ENCODE measurements at places on chromosomes 7 and 10.

DNA sequence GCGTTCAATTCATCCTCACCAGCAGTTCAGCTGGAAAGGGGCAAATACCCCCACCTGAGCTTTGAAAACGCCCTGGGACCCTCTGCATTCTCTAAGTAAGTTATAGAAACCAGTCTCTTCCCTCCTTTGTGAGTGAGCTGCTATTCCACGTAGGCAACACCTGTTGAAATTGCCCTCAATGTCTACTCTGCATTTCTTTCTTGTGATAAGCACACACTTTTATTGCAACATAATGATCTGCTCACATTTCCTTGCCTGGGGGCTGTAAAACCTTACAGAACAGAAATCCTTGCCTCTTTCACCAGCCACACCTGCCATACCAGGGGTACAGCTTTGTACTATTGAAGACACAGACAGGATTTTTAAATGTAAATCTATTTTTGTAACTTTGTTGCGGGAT lies 155.8 kb upstream of the LANCL2 start:
- DNase-seq: no peak

DNA sequence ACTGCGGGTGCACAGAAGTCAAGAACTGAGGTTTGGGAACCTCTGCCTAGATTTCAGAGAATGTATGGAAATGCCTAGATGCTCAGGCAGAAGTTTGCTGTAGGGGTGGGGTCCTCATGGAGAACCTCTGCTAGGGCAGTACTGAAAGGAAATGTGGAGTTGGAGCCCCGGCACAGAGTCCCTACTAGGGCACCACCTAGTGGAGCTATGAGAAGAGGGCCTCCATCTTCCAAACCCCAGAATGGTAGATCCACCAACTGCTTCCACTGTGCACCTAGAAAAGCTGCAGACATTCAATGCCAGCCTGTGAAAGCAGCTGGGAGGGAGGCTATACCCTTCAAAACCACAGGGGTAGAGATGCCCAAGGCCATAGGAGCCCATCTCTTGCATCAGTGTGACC lies 1336.0 kb upstream of the CELF2 start:
- DNase-seq: no peak

DNA sequence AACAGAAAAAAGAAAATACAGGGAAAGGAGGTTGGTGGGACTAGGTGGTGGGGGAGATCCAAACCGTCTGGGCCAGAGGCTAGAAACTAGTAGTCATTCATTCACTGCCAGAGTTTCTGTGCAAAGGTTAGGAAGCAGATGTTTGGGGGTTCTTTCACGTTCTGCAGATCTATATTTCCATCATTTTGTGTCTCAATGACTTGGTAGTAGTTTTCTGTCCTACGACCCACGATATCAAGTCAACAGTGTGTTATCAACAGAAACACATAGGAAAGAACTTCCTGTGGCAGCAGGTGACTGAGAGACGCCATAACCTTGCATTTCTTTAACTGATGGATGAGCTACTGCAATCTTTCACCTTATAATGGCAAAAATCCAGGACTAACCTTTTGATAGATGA lies 1.8 kb downstream of the CEP55 start:
- peak; percentile 9 for DNase-seq

DNA sequence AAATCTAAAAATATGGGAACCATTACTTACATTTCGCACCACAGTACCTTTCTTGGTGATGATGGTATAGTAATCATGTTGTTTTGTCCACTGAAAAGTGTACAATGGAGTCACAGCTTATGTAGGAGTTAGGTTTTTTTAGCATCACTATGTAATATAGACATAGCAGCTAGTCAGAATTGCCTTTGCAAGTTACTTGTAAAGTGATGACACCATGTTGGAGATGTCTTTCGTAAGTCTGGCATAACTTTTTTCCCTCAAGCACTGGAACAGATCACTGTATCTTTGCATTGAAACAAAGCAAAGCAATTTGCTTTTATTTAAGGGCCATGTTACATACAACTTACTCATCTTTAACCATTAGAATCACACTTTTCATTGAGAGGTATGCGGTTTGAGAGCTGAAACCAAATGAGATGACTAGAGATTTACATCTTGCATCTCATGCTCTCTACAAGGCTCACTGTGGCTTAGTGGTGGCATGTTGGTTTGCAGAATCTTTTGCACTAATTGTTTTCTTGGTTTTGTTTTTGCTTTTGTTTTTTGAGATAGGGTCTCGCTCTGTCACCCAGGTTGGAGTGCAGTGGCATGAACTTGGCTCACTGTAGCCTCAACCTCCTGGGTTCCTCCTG lies 18.3 kb downstream of the UBN2 start:
- DNase-seq: no peak

- no peak for DNase-seq
These were observed 97.7 kb downstream of the RGS10 start for GRCh38 chr10:119444866-119445265.

- no peak for DNase-seq
These were observed 42.0 kb downstream of the ZNF783 start for GRCh38 chr7:149304006-149304405.

DNA sequence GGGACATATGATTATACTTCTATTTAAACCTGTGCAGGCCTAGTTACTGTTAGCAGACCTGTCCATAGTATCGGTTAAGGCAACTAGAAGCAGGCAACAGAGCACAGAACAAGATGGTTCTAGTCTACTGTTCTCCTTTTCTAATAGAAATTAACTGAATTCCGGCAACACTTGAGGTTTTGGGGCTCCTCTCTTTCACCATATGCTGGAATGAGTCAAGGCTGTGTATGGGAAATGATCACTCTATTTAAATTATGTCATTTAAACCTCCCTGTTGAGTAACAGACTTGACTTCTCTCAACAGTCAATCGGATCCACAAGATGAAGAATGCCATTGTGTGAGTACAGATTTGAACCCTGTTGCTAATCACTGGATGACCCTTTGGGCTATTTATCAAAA lies 6.2 kb upstream of the OTUD1 start:
- DNase-seq: no peak

DNA sequence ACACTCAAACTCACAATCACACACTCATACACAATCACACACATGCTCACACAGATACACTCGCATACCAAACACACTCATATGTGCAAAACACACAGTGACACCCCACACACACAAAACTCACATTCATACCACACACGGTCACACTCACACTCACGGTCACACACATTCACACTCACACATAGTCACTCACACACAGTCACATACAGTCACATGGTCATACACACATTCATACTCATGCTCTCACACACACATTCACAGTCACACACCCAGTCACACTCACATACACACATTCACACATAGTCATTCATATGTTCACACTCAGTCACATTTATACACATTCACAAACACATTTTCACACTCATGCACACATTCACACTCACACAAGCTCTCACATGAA lies 296.0 kb upstream of the RNF32 start:
- no peak for DNase-seq

DNA sequence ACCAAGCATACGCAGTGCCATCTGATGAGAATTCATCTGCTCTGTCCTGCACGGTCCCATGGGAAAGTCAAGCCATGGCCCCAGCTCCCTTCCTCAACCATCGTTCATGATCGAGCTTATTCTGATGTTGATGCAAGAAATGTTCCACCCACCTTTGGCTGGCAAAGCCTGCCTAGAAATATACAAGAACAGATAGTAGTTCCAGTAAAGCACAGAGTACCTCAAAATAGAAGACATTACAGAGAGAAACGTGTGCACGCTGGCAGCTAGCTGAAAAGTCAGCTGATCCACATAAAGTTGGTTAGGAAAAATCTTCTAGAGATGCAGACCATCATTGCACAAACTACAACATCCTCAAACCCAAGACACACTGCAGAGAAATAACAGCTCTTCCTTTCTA lies 127.0 kb downstream of the PTPRN2 start:
- no peak for DNase-seq

- DNase-seq: no peak
These were observed 641.0 kb upstream of the NRP1 start for GRCh38 chr10:33975481-33975880.

Measured in K562 (cell line).